ENCODE measurements at places on chromosomes 6 and 20.

DNA sequence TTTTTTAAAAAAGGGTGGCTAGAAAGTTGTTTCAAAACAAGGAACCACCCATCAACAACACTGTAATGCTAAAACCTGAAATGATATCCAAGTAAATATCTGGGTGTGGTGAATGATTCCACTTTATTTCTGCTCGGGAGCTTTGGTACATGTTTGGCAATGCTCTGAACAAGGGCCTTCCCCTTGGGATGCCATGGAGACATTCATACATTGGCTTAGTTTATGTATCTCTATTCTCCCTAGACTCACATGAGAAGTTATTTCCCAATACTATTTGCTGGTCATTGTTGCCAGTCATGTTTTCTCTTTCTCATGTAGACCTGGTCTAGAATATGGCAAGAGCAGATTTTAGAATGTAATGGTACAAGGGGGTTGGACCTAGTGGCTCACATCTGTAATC lies 22.9 kb downstream of the ADTRP start:
- no peak for DNase-seq

DNA sequence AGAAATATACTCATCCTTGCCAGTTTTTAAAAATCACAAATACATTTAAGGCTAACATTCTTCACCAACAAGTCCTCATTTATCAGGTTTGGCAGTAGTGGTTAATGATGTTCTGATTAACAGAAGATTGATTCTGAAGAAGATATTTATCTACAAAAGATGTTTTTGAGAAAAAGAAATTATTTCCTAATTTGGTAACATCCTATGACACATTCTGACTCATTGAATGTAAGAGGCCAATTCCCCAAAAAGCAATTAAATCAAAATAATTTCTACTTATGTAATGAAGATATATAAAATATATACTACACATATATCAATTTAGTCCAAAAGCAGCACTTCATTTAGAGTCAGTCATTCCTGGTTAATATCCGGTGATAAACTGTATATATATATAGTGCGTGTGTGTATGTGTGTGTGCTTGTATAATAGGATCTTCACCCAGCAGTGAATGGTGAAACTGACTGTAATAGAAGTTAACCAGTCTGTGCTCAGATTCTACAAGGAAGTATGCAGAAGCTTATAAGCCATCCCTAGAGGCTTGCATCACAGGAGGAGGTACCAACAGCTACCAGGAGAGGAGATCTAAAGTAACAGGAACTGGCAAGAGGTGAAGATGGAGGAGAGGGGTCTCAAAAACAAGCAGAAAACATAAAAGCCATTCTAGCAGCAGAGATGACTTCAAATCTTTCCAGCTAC lies 82.9 kb upstream of the MARCKS start:
- DNase-seq, result no peak

GRCh38 chr6:74152096-74152675 lies 456.2 kb downstream of the CD109 start:
- DNase-seq, result no peak

DNA sequence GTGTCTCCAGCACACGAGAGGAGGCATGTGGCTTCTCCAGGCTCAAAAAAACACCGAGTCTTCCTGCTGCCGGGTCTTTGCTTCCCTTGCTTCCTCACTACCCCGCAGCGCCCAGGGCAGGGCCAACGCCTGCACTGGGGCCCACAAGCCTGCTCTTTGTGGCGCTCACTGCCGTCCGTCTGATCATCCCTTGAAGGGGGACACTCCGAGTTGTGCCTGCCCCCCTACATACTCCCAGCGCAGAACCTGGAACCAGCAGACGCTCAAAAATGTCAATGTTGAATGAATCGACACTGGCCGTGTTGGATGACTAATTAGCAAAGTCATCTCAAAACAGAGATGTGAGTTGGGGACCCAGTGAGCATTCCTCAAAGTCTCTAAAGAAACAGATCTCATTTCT lies 8.1 kb upstream of the ARFGAP1 start:
- DNase-seq, result no peak

GRCh38 chr6:71908162-71908765 lies 21.9 kb downstream of the RIMS1 start:
- DNase-seq, result no peak

DNA sequence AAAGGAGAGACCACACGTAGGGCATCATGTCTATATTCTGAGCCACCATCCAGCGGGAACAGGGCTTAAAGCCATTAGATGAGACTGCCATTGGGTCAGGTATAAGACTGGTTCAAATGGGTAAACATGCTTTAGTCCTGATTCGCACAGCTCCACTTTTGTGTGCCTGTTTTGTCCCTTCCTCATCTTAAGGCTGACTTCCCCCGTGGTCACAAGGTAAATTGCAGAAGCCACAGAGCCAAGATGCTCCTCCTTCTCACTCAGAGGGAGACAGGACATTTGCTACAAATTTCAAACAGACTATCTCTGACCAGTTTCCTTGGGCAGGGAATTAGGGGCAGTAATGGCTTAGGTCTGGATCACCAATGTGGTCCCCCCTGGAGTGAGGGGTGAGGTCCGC lies 11.4 kb upstream of the IFNGR1 start:
- DNase-seq, result no peak

All from smooth muscle cell of the brain vasculature (primary cell).